ENCODE measurements at places on chromosomes 11 and 22. TPM values are rescaled to one million over a fixed set of nuclear protein-coding genes. Genes with fewer than 3 reads are reported as not detected.

DNA sequence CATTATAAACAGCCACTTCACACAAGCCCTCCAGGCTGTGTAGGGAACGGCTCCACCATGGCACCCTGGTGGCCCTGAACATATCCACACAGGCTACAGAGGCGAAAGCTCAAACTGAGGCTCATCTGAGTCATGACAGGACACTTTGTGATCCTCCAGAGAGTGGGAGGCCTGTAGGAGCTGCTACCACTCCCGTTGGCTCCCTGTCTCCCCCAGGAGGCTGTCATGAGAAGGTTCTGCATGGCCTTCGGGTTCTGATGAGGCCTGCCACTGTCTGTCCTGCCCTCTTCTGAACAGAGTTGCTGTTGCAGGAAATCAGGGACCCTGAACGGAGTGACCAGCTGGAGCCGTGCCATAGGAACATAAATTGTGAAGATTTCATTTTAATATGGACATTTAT lies 23.8 kb upstream of the ALDH3B2 start:
- no peaks in the 10 kb centered on the region for H3K4me1 ChIP-seq
- H3K27ac ChIP-seq = no peak overlapping the region
- ATAC-seq = peak; percentile 57
- no peaks in the 10 kb centered on the region for H3K36me3 ChIP-seq

- H3K36me3 ChIP-seq = no peaks in the 10 kb centered on the region
- no peak overlapping the region for H3K27ac ChIP-seq
- peaks cover 5% of the 10 kb centered on the region for H3K4me1 ChIP-seq
- no peak overlapping the region for H3K4me3 ChIP-seq
- ATAC-seq = no peak
Observed at GRCh38 chr11:8333376-8333775, 69.7 kb upstream of the LMO1 start.

GRCh38 chr11:2793701-2794045 lies 91.9 kb downstream of the CDKN1C start:
- no peak for ATAC-seq
- no peaks in the 10 kb centered on the region for H3K27me3 ChIP-seq
- peaks cover 3% of the 10 kb centered on the region for H3K4me1 ChIP-seq
- no peak overlapping the region for H3K27ac ChIP-seq
- H3K4me3 ChIP-seq = no peak overlapping the region

GRCh38 chr11:119684361-119685110 lies 44.5 kb downstream of the NECTIN1 start:
- H3K4me1 ChIP-seq = peaks cover 8% of the 10 kb centered on the region
- H3K36me3 ChIP-seq = no peaks in the 10 kb centered on the region
- no peak overlapping the region for H3K4me3 ChIP-seq
- no peaks in the 10 kb centered on the region for H3K27me3 ChIP-seq

- H3K4me3 ChIP-seq = no peak overlapping the region
- no peaks in the 10 kb centered on the region for H3K36me3 ChIP-seq
- H3K27ac ChIP-seq = no peak overlapping the region
- H3K4me1 ChIP-seq = peaks cover 29% of the 10 kb centered on the region
- H3K27me3 ChIP-seq = no peaks in the 10 kb centered on the region
Observed at GRCh38 chr11:75503531-75504099, 22.1 kb downstream of the GDPD5 start.

DNA sequence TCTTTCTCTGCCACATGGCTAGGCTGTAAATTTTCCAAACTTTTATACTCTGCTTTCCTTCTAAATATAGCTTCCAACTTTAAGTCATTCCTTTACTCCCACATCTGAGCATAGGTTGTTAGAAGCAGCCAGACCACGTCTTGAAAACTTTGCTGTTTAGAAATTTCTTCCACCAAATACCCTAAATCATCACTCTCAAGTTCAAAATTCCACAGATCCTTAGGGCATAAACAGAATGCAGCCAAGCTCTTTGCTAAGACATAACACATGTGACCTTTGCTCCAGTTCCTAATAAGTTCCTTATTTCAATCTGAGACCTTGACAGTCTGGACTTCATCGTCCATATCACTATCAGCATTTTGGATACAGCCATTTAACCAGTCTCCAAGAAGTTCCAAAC lies 749.9 kb downstream of the METTL15 start:
- no peaks in the 10 kb centered on the region for H3K27me3 ChIP-seq
- no peak for ATAC-seq
- H3K4me3 ChIP-seq = no peak overlapping the region
- no peak overlapping the region for H3K27ac ChIP-seq
- H3K36me3 ChIP-seq = no peaks in the 10 kb centered on the region
- H3K4me1 ChIP-seq = no peaks in the 10 kb centered on the region

DNA sequence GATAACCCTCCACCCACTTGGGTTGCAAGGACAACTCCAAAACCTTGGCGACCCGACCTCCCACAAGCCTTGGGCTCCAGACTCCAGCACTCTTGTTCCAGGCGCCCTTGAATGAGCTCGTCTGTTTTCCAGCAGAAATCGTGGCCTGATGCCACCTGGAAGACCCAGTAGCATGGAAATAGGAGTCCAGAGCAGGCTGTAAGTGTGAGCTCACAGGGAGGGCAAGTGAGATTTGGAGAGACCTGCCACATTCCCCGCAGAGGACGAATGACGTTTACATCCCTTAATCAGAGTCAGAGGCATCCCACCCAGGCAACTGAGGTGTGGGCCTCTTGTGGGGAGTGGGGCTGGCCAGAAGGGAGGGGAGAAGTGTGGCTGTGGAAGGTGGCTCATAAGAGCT lies 71.9 kb downstream of the LDLRAD3 start:
- no peaks in the 10 kb centered on the region for H3K36me3 ChIP-seq
- no peak for ATAC-seq
- H3K27me3 ChIP-seq = peaks cover 42% of the 10 kb centered on the region
- H3K4me1 ChIP-seq = no peaks in the 10 kb centered on the region

DNA sequence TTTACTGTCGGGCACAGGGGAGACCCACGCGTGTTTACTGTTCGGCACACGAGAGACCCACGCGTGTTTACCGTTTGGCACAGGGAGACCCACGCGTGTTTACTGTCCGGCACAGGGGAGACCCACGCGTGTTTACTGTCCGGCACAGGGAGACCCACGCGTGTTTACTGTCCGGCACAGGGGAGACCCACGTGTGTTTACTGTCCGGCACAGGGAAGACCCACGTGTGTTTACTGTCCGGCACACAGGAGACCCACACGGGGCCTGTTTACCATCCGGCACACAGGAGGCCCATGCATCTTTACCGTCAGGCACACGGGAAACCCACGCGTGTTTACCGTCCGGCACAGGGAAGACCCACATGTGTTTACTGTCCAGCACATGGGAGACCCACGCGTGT lies 525.1 kb downstream of the BRD1 start:
- no peak for ATAC-seq
- H3K27me3 ChIP-seq = peaks cover 8% of the 10 kb centered on the region

DNA sequence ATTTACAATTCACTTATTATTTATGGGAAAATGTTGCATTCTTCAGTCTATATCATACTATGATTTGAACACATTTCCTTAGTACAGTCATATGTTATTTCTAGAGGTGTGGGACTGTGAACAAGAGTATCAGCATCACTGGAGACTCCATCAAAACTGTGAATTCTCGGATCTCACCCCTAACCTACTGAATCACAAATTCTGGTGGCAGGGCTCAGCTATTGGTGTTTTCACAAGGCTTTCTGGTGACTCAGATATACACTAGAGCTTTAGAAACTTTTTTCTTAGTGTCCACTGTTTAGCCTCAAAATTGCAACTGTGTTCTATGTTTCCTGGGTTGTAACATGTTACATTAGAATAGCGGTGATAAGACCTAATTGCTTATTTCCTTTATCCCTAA lies 352.9 kb upstream of the DDI1 start:
- no peak overlapping the region for H3K27ac ChIP-seq
- ATAC-seq = no peak
- H3K4me3 ChIP-seq = no peak overlapping the region
- H3K36me3 ChIP-seq = no peaks in the 10 kb centered on the region

GRCh38 chr11:108198833-108199232 lies 23.6 kb downstream of the NPAT start:
- peak overlapping the region; percentile 63 for H3K4me3 ChIP-seq
- H3K4me1 ChIP-seq = peaks cover 41% of the 10 kb centered on the region
- H3K27ac ChIP-seq = peak overlapping the region; percentile 79
- peaks cover 79% of the 10 kb centered on the region for H3K36me3 ChIP-seq
- H3K27me3 ChIP-seq = no peaks in the 10 kb centered on the region
- ATAC-seq = no peak

- peaks cover 94% of the 10 kb centered on the region for H3K36me3 ChIP-seq
- no peak overlapping the region for H3K27ac ChIP-seq
- no peak for ATAC-seq
- no peaks in the 10 kb centered on the region for H3K4me1 ChIP-seq
- H3K4me3 ChIP-seq = no peak overlapping the region
- H3K27me3 ChIP-seq = no peaks in the 10 kb centered on the region
Observed at GRCh38 chr11:134158023-134158422, 65.7 kb downstream of the NCAPD3 start.

DNA sequence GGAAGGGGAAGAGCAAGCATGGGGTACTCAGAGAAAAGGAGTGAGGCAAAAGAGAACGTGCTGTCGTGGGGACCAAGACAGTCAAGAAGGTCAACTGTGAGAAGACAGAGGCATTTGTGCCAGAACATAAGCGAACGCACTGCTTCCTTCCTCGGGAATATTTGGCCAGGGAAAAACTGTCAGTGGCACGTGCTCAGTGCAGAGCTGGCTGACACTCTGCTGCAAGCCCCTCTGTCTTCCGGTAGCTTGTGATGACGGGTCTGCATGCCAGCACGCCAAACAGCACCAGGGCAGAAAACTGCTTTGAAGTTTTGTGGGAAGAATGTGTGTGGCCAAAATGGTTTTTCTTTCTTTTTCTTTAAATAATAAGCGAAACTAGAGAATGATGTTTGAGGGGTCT lies 60.6 kb downstream of the SMCO4 start:
- peaks cover 23% of the 10 kb centered on the region for H3K36me3 ChIP-seq
- no peak overlapping the region for H3K4me3 ChIP-seq
- no peak for ATAC-seq
- peaks cover 3% of the 10 kb centered on the region for H3K4me1 ChIP-seq
- H3K27ac ChIP-seq = peak overlapping the region; percentile 4
- H3K27me3 ChIP-seq = no peaks in the 10 kb centered on the region

- no peak for ATAC-seq
- H3K4me1 ChIP-seq = no peaks in the 10 kb centered on the region
- H3K27ac ChIP-seq = no peak overlapping the region
- H3K4me3 ChIP-seq = no peak overlapping the region
Observed at GRCh38 chr11:73944085-73944484, 6.7 kb upstream of the DNAJB13 start.

GRCh38 chr11:116502641-116503061 lies 270.1 kb downstream of the BUD13 start:
- H3K4me1 ChIP-seq = no peaks in the 10 kb centered on the region
- ATAC-seq = no peak
- H3K27ac ChIP-seq = no peak overlapping the region
- H3K4me3 ChIP-seq = no peak overlapping the region

- no peak overlapping the region for H3K27ac ChIP-seq
- peak overlapping the region; percentile 10 for H3K4me3 ChIP-seq
- no peak for ATAC-seq
- no peaks in the 10 kb centered on the region for H3K4me1 ChIP-seq
- H3K27me3 ChIP-seq = peaks cover 47% of the 10 kb centered on the region
Observed at GRCh38 chr22:43343670-43344519, 723 bp upstream of the SCUBE1 start.

DNA sequence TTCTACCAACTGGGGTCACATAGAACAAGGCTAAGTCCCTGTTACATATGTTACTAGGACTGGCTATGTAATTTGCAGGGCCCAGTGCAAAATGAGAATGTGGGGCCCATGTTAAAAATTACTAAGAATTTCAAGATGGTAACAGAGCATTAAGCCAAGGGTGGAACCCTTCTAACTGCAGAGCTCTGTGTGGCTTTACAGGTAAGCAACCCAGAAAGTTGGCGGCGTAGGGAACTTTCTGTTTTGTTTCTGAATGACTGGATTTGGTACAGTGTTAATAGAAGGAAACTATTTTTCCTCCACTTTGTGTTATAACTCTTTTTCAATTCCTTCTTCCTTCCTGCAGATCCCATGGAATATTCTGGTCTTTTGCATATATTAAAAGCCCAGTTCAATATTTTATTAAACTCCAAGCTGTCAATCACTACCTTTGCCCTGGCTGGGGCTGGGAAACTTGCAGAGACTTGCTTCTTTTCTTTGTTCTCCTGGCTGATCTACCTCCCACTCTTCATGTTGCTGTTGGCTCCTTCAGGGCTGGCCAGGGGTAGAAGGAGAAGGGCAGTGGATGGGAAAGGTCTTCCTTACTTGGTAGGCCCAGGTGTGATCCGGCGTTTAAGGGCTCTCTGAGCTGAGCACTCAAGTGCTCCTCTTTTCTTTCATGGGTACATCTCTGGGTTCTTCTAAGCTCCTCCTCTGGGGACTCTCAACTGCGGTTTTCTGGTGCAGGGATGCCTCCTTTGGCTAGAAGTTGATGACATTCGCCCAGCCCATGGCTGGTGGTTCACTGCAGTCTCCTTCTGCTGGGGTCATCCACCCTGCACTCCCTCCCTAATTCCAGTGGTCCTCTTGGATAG lies 67.7 kb downstream of the SNX19 start:
- no peaks in the 10 kb centered on the region for H3K4me1 ChIP-seq
- no peak overlapping the region for H3K4me3 ChIP-seq
- H3K36me3 ChIP-seq = no peaks in the 10 kb centered on the region
- H3K27me3 ChIP-seq = peaks cover 11% of the 10 kb centered on the region
- peak; percentile 28 for ATAC-seq

- peaks cover 16% of the 10 kb centered on the region for H3K36me3 ChIP-seq
- no peaks in the 10 kb centered on the region for H3K27me3 ChIP-seq
Observed at GRCh38 chr11:14703731-14704130, 60.1 kb downstream of the PDE3B start.

GRCh38 chr11:98358551-98358950 lies 662.2 kb upstream of the CNTN5 start:
- H3K4me3 ChIP-seq = no peak overlapping the region
- no peak overlapping the region for H3K27ac ChIP-seq
- H3K27me3 ChIP-seq = no peaks in the 10 kb centered on the region
- no peak for ATAC-seq

The DNAJB13 gene
- total RNA-seq = not detected

The MPPED2 gene
- total RNA-seq = not detected

The KRTAP5-7 gene
- total RNA-seq = 0.17 TPM

The BMAL1 gene
- total RNA-seq = 41.6 TPM

The TUT1 gene
- total RNA-seq = 25.7 TPM

The FDX1 gene
- total RNA-seq = 15.3 TPM

The NLRP14 gene
- total RNA-seq = 0.08 TPM

The INS gene
- total RNA-seq = not detected

The SLC22A24 gene
- total RNA-seq = not detected

The DNAJB7 gene
- not detected for total RNA-seq

The SCUBE2 gene
- 0.66 TPM for total RNA-seq

The DCDC1 gene
- total RNA-seq = 0.11 TPM

Data from activated T-helper 17 cell treated with anti-CD3 and anti-CD28 coated beads, Interleukin-2, amount 50 U/mL, for 72 hours (primary cell).